ENCODE measurements at places on chromosomes 11 and 22.

- H3K36me3 ChIP-seq = no peaks in the 10 kb centered on the region
- peak overlapping the region; percentile 30 for H3K4me3 ChIP-seq
- no peak for DNase-seq
- H3K4me1 ChIP-seq = no peaks in the 10 kb centered on the region
Observed at GRCh38 chr11:9004183-9004926, 554 bp upstream of the NRIP3 start.

DNA sequence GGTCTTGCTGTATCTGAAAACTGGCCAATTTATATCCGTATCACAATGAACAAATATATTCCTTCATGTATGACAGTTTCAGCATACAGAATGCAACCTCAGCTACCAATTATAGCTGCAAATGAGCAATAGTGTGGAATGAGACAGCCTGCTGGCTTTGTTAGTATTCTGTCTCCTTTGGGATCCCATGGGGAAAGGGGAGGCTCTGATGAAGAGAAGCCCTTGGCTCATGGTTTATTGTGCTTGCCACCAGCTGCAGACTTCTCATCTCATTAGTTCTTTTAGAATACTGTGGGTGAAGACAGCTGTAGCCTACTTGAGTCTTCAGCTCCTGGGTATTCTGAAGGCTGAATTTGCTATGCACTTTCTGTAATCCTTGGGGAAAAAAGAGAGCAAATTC is 42.4 kb downstream of the PITPNB start:
- H3K4me3 ChIP-seq = no peak overlapping the region
- peaks cover 4% of the 10 kb centered on the region for H3K36me3 ChIP-seq
- no peaks in the 10 kb centered on the region for H3K27me3 ChIP-seq
- no peak for DNase-seq
- peaks cover 2% of the 10 kb centered on the region for H3K4me1 ChIP-seq

GRCh38 chr22:23183061-23183698 is 2.9 kb downstream of the BCR start:
- H3K27ac ChIP-seq = no peak overlapping the region
- H3K4me3 ChIP-seq = peak overlapping the region; percentile 15
- H3K4me1 ChIP-seq = peaks cover 6% of the 10 kb centered on the region
- H3K27me3 ChIP-seq = no peaks in the 10 kb centered on the region

DNA sequence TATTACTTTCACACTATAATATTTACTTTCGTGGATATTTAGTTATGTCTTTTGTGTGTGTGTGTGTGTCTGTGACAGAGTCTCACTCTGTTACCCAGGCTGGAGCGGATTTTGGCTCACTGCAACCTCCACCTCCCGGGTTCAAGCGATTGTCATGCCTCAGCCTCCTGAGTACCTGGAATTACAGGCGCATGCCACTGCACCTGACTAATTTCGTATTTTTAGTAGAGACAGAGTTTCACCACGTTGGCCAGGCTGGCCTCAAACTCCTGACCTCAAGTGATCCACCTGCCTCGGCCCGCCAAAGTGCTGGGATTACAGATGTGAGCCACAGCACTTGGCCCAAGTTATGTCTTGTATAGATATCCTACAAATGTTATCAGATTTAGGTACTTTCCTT is 9.9 kb downstream of the PISD start:
- 0 out of 2 replicates have a peak, but pooled peaks cover 5% of the 10 kb centered on the region for H3K36me3 ChIP-seq
- H3K27ac ChIP-seq = no peak overlapping the region
- DNase-seq = no peak

DNA sequence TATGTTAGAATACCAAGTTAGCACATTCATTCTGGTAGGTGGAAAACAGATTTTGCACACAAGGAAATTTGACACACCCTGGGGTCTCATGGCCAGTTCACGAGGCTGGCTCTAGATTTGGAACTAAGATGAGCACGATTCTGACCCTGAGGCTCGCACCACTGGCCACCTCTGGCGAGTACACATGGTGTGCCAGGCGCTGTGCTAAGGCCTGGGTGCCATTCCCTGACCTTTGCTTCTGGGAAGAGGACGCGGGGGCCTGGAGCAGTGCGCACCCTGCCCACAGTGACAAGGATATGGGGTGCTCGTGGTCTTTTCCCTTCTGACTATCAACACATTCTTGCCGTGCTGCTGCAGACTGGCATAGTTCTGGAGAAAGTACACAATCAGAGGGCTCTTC is 29.5 kb upstream of the DMC1 start:
- no peaks in the 10 kb centered on the region for H3K36me3 ChIP-seq
- no peaks in the 10 kb centered on the region for H3K4me1 ChIP-seq
- no peaks in the 10 kb centered on the region for H3K27me3 ChIP-seq
- DNase-seq = no peak

DNA sequence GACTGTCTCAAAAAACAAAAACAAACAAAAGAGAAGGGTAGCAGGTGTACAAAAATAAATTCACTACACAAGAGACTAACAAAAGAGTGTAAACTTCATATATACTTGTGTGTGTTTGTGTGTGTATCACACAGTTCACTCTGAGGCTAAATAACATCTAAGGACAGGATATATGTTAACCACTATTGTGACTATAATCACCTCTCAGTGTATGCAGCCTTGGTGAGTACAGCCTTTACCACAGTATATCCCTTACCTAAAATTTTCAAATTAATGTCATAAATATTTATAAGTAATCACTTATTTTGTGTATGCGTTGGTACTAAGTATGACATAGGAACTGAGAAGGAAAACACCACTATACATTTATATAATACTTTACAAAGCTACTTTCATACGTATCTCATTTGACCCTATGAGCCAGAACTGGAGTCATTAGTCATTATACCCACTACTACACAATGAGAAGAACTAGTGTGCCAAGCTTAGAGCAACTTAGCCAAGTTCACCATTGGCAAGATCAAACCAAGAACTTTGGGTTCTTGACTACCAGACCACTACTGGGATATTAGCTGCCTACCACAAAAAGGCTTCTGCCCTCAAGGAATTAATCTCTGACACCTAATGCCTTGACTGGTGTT is 116.7 kb downstream of the SGSM3 start:
- no peak overlapping the region for H3K4me3 ChIP-seq
- no peak overlapping the region for H3K27ac ChIP-seq
- no peaks in the 10 kb centered on the region for H3K4me1 ChIP-seq
- no peaks in the 10 kb centered on the region for H3K27me3 ChIP-seq
- no peak for DNase-seq

GRCh38 chr22:27545085-27545484 is 256.5 kb downstream of the MN1 start:
- H3K27me3 ChIP-seq = no peaks in the 10 kb centered on the region
- no peak for DNase-seq
- no peak overlapping the region for H3K4me3 ChIP-seq
- H3K36me3 ChIP-seq = no peaks in the 10 kb centered on the region
- 0 out of 2 replicates have a peak, but pooled peaks cover 3% of the 10 kb centered on the region for H3K4me1 ChIP-seq

DNA sequence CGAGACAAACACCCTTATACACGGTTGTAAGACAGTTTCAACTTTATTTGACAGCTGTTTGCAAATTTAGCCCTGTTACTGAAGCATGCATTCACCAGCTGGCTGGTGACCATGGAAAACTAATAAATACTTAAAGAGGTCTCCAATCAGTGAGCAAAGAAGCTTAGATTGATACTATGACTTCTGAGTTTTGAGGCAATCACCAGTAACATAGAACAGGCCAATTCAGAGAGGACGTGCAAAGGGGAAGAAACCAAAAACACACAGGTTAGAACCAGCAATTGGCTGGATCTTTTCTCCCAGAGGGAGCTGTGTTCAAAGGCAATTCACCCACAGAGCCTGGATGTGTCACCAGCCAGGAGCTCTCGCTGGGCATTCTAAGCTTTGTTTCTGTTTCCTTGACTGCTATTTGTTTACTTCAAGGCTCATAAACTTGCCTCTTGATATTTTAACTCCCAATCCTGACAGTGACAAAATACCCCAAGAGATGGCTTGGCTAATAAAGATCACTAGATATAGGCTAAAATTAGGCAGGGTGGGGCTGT is 113.6 kb upstream of the MTMR2 start:
- H3K36me3 ChIP-seq = no peaks in the 10 kb centered on the region
- no peak overlapping the region for H3K27ac ChIP-seq
- peaks cover 1% of the 10 kb centered on the region for H3K4me1 ChIP-seq
- H3K4me3 ChIP-seq = no peak overlapping the region

DNA sequence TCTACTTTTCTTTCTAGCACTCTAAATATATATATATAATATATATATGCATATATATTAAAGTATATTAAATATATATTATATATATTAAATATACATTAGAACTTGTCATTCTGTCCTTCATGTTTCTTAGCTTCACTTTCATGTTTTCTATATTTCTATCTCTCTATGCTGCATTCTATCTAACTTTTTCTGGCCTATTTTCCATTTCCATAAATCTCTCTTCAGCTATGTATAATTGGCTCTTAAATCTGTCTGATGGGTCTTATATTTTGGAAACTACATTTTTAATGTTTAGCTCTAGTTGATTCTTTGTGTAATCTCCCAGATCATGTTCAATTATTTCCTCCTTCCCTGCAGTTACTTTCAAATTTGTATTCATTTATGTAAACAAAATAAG is 72.2 kb downstream of the MTNR1B start:
- no peak overlapping the region for H3K4me3 ChIP-seq
- no peak for DNase-seq
- H3K27me3 ChIP-seq = no peaks in the 10 kb centered on the region
- H3K27ac ChIP-seq = no peak overlapping the region
- no peaks in the 10 kb centered on the region for H3K4me1 ChIP-seq

GRCh38 chr11:128524172-128524571 is 63.2 kb downstream of the ETS1 start:
- H3K4me1 ChIP-seq = no peaks in the 10 kb centered on the region
- no peaks in the 10 kb centered on the region for H3K36me3 ChIP-seq
- H3K27ac ChIP-seq = no peak overlapping the region
- H3K4me3 ChIP-seq = no peak overlapping the region
- no peak for DNase-seq

- no peaks in the 10 kb centered on the region for H3K27me3 ChIP-seq
- DNase-seq = no peak
- no peak overlapping the region for H3K4me3 ChIP-seq
- H3K27ac ChIP-seq = no peak overlapping the region
Observed at GRCh38 chr22:47839595-47840227, 1077.3 kb downstream of the TBC1D22A start.

- DNase-seq = no peak
- no peak overlapping the region for H3K27ac ChIP-seq
- no peaks in the 10 kb centered on the region for H3K27me3 ChIP-seq
- H3K36me3 ChIP-seq = peaks cover 3% of the 10 kb centered on the region
Observed at GRCh38 chr11:61870541-61871031, 20.8 kb downstream of the FADS3 start.

GRCh38 chr22:38505541-38506117 is 482 bp downstream of the DDX17 start:
- H3K27ac ChIP-seq = no peak overlapping the region
- DNase-seq = no peak
- H3K27me3 ChIP-seq = no peaks in the 10 kb centered on the region
- no peaks in the 10 kb centered on the region for H3K4me1 ChIP-seq

GRCh38 chr22:17896586-17896985 is 122.3 kb upstream of the BID start:
- no peak for DNase-seq
- no peak overlapping the region for H3K27ac ChIP-seq
- no peaks in the 10 kb centered on the region for H3K27me3 ChIP-seq

DNA sequence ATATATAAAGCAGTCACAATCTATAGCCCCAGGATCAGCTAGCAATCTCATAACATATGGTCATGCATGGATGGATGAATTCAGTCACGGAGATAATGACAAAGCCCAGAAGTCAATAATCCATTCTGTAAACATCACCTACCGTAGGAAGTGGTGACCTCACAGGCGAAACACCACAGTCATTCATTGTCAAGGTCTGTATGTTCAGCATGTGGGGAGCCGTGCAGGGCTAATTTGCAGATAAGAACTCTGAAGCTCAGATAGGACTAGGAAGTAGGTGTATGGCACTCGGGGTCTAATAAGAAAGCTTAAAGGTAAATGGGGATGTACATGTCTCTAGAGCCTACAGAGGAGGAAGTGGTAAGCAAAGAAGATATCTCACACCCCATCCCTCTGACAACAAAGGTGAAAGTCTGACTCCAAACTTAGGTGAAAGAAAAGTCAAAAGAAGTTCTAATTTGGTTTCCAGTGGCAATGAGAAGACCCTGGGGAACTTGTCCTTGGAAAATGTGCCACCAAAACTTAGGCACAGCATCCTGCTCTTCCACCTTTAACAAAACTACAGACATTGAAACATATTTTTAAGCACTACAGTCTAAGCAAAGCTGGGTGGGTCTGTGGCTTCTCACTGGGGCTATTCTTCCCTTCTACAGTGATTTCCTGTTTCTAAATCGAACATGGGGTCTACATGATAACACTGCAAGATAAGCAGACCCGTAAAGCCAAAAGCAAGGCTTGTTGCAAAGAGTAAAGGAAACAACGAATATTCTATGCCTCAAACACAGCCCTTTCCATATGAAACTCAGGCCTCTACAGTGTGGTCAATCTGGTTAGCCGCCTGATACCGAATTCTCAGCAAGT is 5.2 kb downstream of the CRTAM start:
- H3K4me3 ChIP-seq = no peak overlapping the region
- no peaks in the 10 kb centered on the region for H3K36me3 ChIP-seq

GRCh38 chr11:12287374-12288211 is 89.8 kb upstream of the PARVA start:
- H3K4me3 ChIP-seq = no peak overlapping the region
- peak; percentile 25 for DNase-seq
- H3K4me1 ChIP-seq = no peaks in the 10 kb centered on the region
- H3K27ac ChIP-seq = no peak overlapping the region

- H3K4me3 ChIP-seq = no peak overlapping the region
- DNase-seq = no peak
- H3K27ac ChIP-seq = no peak overlapping the region
- H3K36me3 ChIP-seq = no peaks in the 10 kb centered on the region
Observed at GRCh38 chr11:121714351-121714750, 261.6 kb upstream of the SORL1-AS1 start.

GRCh38 chr11:117444256-117444655 is 116.6 kb downstream of the CEP164 start:
- DNase-seq = no peak
- peaks cover 3% of the 10 kb centered on the region for H3K4me1 ChIP-seq
- no peak overlapping the region for H3K4me3 ChIP-seq
- no peak overlapping the region for H3K27ac ChIP-seq
- no peaks in the 10 kb centered on the region for H3K27me3 ChIP-seq
- H3K36me3 ChIP-seq = no peaks in the 10 kb centered on the region

GRCh38 chr11:126198648-126199047 is 12.8 kb downstream of the RPUSD4 start:
- no peaks in the 10 kb centered on the region for H3K27me3 ChIP-seq
- H3K4me1 ChIP-seq = no peaks in the 10 kb centered on the region
- peaks cover 40% of the 10 kb centered on the region for H3K36me3 ChIP-seq
- DNase-seq = no peak
- H3K4me3 ChIP-seq = no peak overlapping the region
- H3K27ac ChIP-seq = no peak overlapping the region

DNA sequence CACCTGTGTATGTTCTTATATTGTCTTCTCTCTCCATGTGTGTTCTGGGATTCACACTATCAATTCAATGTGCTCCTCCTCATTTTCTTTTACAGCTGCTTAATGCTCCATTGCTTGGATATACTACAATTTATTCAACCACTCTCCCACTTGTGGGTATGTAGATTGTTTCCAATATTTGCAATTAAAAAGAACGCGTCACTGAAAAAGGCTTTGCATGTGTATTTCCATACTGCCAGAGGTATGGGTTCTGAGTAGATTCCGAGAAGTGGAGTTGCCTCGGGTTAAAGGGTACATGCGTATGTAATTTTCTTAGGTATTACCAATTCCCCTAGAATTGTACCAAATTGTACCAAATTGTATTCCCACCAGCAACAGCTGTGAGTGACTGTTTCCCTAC is 7.0 kb upstream of the CAPN5 start:
- H3K27ac ChIP-seq = no peak overlapping the region
- H3K4me3 ChIP-seq = no peak overlapping the region
- no peaks in the 10 kb centered on the region for H3K4me1 ChIP-seq
- no peaks in the 10 kb centered on the region for H3K27me3 ChIP-seq
